ENCODE measurements at places on chromosomes 5 and 9. TPM values are rescaled to one million over a fixed set of nuclear protein-coding genes. Genes with fewer than 3 reads are reported as not detected.

GRCh38 chr9:105064248-105065097, 136.5 kb upstream of the ABCA1 start:
- peak; percentile 86 for DNase-seq

DNA sequence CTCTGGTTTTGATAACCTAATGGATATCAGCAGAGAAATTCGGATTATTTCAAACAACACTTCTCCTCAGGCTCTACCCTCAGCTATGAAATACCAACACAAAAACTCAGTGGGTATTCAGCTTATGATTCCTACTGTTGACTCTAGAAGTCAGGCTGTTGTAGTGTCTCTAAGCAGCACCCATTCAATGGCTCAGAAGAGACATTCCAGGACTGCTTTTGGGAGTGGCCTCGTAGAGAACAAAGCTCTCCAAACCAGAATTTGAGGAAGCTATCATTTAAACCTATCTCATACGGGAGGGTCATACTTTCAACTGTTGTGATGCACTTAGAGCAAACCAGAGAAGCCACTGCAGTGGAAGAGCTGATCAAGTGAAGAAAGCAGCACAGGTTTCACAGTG, 34.1 kb downstream of the ETF1 start:
- DNase-seq: no peak

DNA sequence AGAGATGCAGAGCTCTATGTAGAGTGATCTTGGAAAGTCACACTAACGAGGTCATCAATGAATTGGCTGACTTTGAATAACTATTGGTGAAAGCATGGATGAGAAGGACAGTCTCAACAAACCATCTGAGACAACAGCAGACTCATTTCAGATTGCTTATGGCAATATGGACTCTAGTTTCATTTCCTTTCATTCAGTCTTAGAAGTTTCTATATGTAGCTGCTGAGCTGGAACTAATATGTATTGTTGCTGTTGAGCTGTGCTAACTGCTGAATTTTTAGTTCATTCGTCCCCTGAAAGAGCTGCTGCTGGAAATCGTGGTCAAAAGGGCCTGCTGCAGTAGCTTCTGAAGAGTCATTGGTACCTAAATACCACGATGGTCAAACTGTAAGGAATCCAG, 31.3 kb downstream of the TNFSF15 start:
- no peak for DNase-seq

DNA sequence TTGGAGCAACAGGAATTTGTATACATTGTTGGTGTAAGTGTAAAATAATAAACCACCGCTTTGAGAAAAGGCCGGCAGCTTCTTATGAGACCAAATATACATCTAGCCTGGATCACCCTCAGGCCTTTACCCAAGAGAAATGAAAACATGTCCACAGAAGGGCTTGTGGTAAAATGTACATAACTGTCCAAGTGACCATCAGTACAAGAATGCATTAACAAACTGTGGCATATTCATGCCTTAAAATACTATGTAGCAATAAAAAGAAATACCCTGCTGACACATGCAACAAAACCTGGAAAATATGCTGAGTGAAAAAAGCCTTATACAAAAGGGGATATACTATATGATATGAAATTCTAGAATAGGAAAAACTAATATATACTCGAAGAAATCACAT, 311.9 kb upstream of the TRPC7 start:
- DNase-seq: no peak

DNA sequence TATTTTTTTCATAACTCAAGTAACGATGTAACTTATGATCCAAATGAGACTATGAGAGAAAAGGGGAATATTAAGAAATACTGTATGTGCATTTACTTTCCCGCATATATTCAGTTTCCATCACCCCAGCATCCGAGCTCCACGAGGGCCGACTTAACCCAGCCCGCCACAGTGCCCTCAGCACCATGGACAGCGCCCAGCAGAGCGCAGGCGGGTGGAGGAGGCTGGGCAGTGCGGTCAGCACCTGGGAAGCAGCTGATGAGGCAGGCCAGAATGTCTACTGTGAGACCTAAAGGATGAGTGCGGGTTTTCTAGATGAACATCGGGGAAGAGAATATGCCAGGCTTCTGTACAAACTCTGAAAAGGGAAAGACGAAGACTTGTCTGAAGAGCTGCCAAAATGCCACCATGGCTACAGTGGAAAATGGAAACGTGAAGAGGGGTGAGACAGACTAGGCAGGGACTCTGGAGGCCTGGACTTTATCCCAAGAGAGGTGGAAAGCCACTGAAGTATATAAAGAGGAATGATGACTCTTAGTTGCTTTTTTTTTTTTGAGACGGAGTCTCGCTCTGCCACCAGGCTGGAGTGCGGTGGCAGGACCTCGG, 34.5 kb upstream of the MED27 start:
- DNase-seq: peak; percentile 14

DNA sequence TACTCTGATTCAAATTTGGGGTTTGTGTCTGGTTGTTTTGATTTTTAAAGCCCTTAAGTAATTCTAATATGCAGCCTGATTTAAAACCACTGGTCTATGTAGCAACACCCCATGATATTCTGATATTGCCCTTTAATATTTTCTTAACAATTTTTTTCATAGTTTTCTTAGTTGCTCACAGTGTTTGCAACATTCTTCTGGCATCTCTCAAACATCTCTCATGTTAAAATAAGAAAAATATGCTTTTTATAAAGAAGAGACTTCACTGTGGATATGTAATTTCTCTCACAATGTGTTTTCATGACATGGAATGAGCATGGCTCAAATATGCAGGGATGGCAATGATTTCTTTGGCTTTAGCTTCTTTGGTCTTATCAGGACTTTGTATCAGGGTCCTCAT, 183.7 kb downstream of the TAF11L14 start:
- no peak for DNase-seq

GRCh38 chr5:54017580-54017979, 292.8 kb downstream of the ARL15 start:
- no peak for DNase-seq

The PTGES gene
- total RNA-seq: 0.41 TPM

The FOXD4L5 gene
- not detected for total RNA-seq

The ZNF300 gene
- total RNA-seq: 0.56 TPM

The LRRC70 gene
- total RNA-seq: 0.33 TPM

The TAF11L2 gene
- total RNA-seq: not detected

The PPP3R2 gene
- total RNA-seq: not detected

The MCC gene
- total RNA-seq: not detected

The IGFBPL1 gene
- not detected for total RNA-seq

The SELENOP gene
- 0.16 TPM for total RNA-seq

The PCDHGC4 gene
- not detected for total RNA-seq

The PCDHGB1 gene
- 0.23 TPM for total RNA-seq
